ENCODE measurements at places on chromosomes 3 and 15. TPM values are rescaled to one million over a fixed set of nuclear protein-coding genes. Genes with fewer than 3 reads are reported as not detected.

Gene ZCWPW2
- total RNA-seq: 0.39 TPM

Gene RYR3
- total RNA-seq: not detected

Gene NUSAP1
- total RNA-seq: 227 TPM

Gene CILP
- not detected for total RNA-seq

Gene TF
- total RNA-seq: 0.44 TPM

Gene LDHAL6B
- total RNA-seq: not detected

Gene MANF
- 162 TPM for total RNA-seq

Gene FBN1
- total RNA-seq: 0.52 TPM

Gene IMP3
- total RNA-seq: 72.4 TPM

Gene CLDN1
- total RNA-seq: 0.22 TPM

Gene GP5
- total RNA-seq: 0.24 TPM

Gene LRRC31
- not detected for total RNA-seq

GRCh38 chr3:66228707-66229106 is 7.9 kb downstream of the SLC25A26 start:
- DNase-seq: no peak

GRCh38 chr3:101963902-101964362 is 114.6 kb downstream of the NFKBIZ start:
- DNase-seq: peak; percentile 60

GRCh38 chr3:160124224-160124623 is 101.0 kb upstream of the C3orf80 start:
- DNase-seq: no peak

GRCh38 chr3:196288141-196288460 is 575 bp upstream of the PCYT1A start:
- DNase-seq: no peak

DNA sequence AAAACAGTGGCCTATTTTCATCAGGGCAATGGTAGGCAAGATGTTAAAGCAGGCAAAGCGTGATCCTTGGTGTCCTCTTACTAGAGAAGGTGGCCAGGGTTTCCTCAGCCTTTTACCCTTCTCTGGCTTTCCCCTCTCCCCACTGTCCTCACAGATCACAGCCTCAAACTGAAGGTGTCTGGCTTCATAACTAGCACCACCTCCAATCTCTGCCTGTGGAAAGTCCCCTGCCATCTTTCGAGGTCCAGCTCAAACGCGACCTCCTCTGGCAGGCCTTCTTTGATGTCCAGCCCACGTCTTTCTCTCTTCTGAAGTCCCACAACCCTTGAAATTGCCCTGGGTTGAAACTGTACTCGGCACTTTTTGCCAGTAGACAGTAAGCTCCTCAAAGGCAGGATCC is 35.9 kb downstream of the CYP19A1 start:
- DNase-seq: no peak

GRCh38 chr3:67875858-67876257 is 221.4 kb upstream of the SUCLG2 start:
- no peak for DNase-seq

- no peak for DNase-seq
Observed at GRCh38 chr3:183464480-183464879, 36.1 kb upstream of the MCF2L2 start.

GRCh38 chr15:52567871-52568600 is 794 bp downstream of the ARPP19 start:
- peak; percentile 70 for DNase-seq

DNA sequence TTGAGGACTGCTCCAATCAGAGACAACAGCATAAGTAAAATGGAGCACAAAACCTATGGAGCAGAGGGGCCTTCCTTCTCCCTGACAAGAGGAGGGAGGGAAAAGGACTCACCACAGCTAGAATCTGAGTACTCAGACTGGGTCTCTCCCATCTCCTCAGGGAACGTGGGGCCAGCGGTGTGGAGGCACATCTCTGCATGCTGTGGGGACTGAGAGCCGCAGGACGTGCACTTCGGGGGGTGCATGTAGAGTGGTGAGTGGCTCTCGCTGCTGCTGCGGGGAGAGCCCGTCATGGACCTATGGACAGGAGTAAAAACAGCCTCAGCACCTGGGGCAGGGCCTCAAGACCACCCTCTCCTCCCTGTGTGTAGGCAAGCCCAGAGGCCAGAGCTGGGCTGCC is 17.0 kb downstream of the BCL6 start:
- DNase-seq: no peak

DNA sequence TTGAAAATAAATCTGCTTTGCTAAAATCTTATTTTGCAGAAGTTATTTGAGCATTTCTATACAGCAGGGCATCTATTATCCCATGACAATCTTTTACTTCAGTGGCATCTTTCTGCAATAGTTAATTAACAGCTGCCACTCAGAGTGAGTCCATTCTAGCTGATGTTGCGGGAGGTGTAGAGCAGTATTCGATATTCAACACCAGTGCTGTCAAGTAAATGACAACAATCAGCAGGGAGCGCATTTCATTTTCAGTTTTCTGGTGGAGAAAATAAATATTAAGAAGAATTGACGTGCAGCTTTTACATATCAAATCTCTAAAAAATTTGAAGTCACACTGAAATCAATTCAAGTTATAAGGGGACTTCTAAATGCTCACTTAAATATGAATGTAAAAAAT is 286.2 kb downstream of the CTNNB1 start:
- no peak for DNase-seq

DNA sequence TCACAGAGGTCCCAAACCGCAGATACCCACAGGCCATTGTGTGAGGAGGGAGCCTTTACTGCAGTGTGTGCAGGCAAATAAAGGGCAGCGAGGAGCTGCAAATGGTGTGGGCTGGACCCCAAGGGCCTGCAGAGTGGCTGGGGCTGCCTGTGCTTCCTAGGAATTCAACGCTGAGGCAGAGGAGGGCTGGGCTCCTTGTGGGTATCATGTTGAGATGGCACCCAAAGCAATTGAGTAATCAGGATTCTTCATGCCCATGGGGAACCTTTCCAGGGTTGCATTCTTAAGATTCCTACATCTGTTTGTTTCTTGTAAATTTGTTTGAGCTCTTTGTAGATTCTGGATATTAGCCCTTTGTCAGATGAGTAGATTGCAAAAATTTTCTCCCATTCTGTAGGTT is 85.4 kb upstream of the LIPC start:
- no peak for DNase-seq

DNA sequence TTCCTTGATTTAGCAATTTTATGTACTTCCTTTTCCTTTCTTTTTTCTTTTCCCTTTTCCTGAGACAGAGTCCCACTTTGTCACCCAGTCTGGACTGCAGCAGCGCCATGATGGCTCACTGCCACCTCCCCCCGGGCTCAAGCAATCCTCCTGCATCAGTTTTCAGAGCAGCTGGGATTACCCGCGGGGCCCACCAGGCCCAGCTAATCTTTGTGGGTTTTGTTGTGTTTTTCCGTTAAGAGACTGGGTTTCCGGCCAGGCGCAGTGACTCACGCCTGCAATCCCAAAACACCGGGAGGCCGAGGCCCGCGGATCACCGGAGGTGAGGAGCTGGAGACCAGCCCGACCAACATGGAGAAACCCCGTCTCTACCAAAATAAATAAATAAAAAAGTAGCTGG is 17.7 kb downstream of the GOLGA8S start:
- DNase-seq: no peak

DNA sequence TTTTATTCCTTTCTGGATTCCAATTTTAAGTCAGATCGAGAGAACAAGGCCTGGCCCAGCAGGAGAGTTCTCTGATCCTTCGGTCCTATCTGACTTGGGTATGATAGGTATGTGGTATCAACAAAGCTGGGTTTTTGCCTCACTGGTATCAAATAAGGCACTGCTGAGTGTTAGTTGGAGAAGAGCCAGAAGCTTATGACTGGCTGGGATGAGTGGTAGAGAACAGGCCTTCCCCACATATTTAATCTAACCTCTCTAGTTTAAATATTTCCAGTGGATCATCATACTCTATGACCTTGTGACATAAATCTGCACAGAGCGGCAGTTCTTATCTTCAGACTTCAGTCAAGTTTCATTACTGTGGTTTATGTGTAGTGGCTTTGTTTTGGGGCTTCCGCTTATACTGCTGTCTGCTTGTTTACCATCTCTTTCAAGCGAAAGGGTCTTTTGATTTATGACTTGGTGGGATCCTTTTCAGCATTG is 164.5 kb downstream of the PTPRG start:
- DNase-seq: no peak

GRCh38 chr3:136728473-136728872 is 23.7 kb downstream of the STAG1 start:
- DNase-seq: no peak

DNA sequence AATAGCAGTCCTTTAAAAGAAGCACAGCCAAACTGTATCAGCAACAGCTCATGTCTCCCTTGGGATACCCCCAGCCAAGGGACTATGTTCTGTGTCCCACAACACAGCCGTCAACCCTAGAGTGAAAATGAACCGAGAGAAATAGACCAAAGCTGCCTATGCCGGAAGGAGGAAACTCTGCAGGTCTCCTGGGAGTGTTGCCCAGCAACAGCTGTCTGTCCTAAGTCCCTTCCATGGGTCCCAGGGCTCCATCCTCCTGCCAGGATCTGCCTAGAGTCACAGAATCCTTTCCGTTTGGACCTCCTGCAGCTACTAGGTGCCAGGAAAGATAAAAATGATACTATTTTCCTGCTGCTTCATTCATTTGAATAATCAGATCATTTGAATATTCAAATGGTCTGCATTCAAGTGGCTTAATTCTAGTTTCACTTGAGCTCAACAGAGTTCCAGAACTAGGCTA is 53.1 kb downstream of the TRANK1 start:
- DNase-seq: no peak

- peak; percentile 44 for DNase-seq
Observed at GRCh38 chr15:85477730-85478129, 97.3 kb downstream of the AKAP13 start.

DNA sequence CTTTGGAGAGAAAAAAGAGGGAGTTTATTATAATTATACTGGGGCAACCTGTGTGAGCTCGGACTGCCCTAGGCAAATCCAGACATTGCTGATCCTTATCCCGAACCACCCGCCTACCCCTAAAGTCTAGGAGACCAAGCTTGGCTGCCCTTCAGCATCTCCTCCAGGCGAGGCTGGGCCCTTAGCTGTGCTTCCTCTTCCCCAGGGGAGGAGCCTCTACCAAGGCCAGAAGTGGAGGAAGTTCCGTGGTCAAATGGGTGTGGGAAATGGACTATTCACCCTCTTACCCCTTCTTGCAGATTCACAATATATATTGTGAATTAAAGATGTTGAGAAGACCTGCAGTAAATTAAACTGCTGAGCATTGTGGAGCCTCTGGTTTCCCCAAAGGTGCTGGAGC is 158.3 kb upstream of the HES1 start:
- DNase-seq: no peak

GRCh38 chr3:141864281-141864970 is 12.0 kb upstream of the ATP1B3 start:
- no peak for DNase-seq

- no peak for DNase-seq
Observed at GRCh38 chr3:100260081-100260684, 609 bp upstream of the TBC1D23 start.

- DNase-seq: no peak
Observed at GRCh38 chr3:125240496-125240895, 27.9 kb upstream of the SLC12A8 start.

DNA sequence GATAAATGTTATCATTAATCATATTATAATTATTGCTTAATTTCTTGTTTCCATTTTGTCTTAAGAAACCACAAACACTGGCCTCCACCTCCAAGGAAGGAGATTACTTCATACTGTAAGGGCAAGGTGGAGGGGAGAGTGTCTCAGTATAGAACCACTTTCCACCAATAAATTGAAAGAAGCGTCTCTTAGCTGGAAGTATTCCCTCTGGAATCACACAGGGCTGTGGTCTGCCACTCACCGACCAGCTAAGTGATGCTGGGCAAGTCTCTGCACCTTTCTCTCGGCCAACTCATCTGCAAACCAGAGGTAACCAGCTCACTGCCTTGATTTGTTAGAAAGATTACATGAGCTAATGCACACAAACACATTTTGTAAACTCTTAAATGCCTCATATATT is 63.1 kb downstream of the EIF4E3 start:
- no peak for DNase-seq

- DNase-seq: peak; percentile 49
Observed at GRCh38 chr3:196186651-196187573, 24.3 kb downstream of the ZDHHC19 start.

Data from activated CD4-positive, alpha-beta memory T cell treated with anti-CD3 and anti-CD28 coated beads for 36 hours (primary cell).